Renal cortex interstitium (tissue), 15 donors: ENCODE measurements at places on chromosomes 5 and 9.

- DNase-seq = no peak
These were observed 602.4 kb upstream of the CLINT1 start for GRCh38 chr5:158461240-158461854.

- DNase-seq = peak; percentile 40
These were observed 54.5 kb downstream of the ZNF366 start for GRCh38 chr5:72452515-72453245.

DNA sequence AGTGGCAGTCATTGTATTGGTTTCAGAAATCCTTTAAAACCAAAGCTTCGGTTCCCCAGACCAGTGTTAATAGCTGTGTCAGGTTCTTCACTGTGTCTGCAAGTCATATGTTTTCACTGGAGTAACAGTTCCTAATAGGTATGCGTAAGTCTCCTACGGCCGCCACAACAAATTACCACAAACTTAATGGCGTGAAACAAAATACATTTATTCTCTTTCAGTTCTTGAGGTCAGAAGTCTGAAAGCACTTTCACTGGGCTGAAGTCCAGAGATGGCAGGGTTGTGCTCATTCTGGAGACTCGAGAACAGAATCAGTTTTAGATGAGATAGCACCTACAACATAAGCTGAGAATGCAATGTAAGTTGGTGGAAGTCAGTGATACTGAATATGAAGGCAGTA is 556.2 kb downstream of the TLE4 start:
- DNase-seq = no peak

DNA sequence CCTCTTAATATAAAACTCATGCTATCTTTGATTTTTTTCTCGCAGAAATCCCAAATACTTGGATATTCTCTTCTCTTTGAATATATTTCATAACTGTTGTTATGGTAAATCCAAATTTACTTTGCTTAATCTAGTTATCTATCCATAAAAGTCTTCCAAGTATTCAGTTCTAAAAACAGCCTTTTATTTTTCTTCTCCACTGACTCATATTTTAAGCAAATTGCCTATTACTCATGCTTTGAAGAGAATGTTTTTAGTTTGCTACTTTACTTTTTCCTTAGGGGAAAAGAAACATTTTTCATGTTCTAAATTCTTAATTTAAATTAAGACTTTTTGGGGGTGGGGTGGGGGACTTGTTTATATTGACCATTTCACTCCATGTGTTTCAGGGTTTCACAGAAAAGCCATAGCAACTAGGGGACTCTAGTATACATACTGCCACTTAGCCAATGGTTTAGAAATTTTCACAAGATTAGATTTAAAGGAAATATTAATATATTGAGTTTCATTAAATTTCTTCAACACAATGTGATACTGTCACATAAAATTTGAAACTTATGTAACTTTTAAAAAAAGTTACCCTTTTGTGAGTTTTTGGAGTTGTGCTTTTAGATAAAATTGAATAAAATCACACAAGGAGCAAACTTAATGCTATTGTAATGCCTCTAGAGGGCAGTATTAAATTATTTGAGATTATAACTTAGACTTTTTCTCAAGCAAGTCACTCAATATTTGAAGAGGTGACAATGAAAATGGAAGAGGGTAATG is 545.8 kb upstream of the ARRDC3 start:
- no peak for DNase-seq

GRCh38 chr5:112126982-112127381 is 292.1 kb downstream of the EPB41L4A start:
- no peak for DNase-seq

DNA sequence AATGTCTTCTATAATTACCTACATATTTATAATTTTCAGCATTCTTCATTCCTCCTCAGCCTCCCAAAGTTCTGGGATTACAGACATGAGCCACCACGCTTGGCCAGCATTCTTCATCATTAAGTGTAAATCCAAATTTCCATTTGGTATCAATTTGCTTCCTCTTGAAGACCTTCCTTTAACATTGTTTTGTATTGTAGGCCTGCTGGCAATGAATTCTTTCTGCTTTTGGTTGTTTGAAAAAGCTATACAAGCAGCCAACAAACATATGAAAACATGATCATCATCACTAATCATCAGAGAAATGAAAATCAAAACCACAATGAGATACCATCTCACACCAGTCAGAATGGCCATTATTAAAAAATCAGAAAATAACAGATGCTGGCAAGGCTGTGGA is 56.4 kb downstream of the GCNT4 start:
- no peak for DNase-seq

DNA sequence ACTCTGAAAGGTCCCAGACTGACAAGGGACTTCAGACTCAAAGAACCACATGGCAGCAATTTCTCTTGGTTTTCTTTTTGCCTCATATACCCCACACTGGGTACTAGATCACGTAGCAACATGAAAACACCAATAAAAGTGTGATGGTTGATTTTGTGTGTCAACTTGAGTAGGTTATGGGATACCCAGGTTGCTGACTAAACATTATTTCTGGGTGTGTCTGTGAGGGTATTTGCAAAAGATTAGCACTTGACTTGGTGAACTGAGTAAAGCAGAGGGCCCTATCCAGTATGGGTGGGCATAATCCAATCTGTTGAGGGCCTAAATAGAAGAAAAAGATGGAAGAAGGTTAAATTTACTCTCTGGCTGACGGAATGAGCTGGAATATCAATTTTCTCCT is 53.8 kb upstream of the ZNF618 start:
- no peak for DNase-seq

GRCh38 chr5:115455301-115455707 is 89.3 kb downstream of the FEM1C start:
- DNase-seq = no peak

DNA sequence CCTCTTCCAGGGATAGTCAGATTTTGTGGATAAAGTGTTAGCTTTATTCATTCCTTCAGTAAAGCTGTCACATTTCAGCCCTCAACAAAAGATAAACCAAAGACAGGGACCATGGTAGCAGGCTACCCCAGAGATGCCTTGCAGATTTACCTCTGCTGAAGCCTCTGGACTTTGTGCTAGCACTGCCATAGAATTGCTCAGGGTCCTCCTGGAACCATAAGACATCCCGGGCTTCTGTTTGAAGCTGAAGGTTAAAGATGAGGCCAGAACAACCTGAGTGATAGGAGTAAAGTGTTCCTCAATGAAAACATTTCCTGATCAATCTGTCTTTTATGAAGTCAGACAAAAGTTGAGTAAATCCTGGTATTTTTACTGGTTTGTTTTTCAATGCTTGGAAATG is 57.5 kb upstream of the ARL15 start:
- no peak for DNase-seq

DNA sequence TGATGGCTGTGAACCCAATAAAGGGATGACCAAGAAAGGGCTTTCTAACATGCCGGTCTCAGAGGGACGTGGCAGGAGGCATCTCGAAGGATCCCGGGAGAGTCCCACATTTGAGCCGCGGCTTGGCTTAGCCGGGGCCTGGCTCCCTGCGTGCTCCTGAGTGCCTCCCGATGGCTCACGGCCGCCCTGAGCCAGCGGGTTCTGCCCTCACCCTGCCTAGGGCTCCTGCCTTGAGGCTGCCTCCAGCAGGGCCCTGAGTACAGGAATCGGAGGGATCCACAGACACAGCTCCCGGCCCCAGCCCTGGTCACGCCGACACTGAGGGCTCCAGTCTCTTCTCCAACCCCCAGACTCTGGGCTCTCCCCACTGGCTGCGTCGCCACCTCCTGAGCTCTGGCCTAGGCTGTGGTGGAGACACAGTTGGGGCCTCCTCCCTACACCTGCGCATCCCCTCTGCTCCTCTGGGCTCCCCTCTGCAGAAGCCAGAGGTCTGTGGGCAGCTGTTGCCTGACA is 44.1 kb upstream of the RXRA start:
- no peak for DNase-seq

DNA sequence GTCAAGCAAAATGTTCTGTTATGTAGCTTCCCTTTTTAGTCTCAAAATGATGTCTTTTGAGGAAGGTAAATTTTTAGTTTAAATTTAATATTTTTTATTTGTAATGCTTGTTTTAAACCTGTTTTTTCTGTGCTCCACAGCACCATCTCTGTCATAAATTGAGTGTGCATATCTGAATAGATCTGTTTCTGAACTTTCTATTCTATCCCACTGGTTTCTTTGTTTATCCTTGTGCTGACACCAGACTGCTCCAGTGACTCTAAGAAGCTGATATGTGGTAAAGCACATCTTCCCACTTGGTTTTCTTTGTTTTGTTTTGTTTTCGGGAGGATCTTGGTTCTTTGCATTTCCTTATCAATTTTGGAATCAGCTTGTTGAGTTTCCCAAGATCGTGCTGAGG is 7.1 kb upstream of the RNF145 start:
- DNase-seq = no peak

GRCh38 chr5:147113967-147114366 is 120.9 kb upstream of the STK32A start:
- DNase-seq = no peak

- no peak for DNase-seq
These were observed 60.3 kb downstream of the FGF18 start for GRCh38 chr5:171479776-171480125.

GRCh38 chr5:41748631-41749030 is 121.6 kb downstream of the OXCT1 start:
- DNase-seq = no peak
